ENCODE measurements at places on chromosomes 16 and 17.

- DNase-seq = no peak
Measured at GRCh38 chr16:10828851-10829366, 10.3 kb upstream of the TVP23A start.

DNA sequence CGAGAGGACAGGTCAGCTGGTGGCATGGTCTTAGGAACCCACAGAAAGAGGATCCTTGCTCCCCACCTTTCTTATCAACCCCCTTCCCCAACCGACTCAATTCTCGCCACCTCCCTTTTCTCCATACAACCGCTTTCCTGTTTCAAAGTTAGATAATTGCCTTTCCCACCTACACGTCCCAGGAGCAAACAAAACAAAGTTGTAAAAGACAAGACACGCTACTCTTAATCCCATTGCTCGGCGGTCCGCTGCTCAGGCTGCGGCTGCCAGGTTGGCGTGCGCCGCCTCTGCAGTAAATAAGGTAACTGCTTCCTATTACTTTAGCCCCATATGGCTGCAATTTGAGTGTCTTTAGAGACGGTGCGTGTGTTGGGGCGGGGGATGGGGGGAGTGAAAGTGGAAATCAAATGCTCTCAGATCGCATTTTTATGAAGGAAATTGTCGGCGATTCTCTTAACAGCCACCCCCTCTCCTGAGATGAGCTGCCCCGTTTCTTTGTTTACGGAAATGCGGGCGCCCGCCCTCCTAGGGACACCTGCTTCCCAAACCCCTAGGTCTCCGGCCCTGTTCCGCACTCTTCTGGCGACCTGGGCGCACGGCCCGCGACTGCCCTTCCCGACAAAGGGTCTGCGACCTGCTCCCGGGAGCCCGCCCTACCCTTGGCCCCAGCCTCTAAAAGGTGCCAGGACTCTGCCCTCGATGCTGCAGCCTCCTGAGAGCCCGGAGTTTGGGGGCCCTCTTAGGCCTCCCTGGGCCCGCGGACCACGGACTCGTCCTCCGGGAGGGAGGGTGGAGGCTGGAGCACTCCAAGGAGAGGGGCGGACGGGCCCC is 3.7 kb upstream of the CBX8 start:
- peak; percentile 91 for DNase-seq

- no peak for DNase-seq
Measured at GRCh38 chr17:72254808-72255449, 134.1 kb downstream of the SOX9 start.

DNA sequence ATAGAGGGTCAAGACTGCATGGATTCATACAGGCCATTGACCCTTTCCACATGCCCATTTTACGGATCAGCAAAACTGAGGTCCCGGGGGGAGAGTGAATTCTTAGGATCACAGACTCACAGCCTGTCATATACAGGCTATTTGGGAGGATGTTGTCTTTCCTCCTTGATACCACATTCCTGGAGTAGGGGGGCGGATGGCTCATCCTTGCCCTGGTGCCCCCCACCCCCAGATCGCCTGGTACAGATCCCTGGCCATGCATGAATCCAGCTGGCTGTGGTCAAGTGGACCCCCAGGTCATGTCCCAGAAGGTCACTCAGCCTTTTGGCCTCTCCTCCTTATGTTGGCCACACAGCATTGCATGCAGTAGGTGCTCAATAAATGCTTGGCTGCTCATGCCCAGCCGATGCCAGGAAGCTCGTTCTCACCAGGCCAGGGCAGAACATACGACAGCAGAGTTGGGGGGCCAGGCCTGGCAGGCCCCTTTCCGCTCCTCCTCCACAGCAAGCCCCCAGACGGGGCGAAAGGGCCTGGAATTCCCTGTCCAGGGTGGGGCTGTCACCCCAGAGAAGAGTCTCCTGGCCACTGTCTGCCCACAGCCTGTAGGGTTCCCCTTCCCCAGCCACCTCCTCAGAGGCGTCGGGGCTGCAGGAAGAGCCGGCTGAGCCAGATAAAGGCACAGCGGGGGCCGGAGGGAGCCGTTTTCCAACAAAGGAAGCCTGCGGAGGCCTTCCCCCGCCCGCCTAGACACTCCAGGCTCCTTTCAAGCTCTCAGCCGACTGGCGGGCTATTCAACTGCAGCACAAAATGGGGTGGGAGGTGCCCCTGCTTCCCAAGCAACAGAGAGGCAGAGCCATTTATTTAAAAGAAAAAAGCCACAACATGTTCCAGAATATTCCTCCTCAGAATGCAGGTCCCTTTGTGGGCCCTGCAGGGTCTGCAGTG is 215.7 kb upstream of the CIBAR2 start:
- no peak for DNase-seq

DNA sequence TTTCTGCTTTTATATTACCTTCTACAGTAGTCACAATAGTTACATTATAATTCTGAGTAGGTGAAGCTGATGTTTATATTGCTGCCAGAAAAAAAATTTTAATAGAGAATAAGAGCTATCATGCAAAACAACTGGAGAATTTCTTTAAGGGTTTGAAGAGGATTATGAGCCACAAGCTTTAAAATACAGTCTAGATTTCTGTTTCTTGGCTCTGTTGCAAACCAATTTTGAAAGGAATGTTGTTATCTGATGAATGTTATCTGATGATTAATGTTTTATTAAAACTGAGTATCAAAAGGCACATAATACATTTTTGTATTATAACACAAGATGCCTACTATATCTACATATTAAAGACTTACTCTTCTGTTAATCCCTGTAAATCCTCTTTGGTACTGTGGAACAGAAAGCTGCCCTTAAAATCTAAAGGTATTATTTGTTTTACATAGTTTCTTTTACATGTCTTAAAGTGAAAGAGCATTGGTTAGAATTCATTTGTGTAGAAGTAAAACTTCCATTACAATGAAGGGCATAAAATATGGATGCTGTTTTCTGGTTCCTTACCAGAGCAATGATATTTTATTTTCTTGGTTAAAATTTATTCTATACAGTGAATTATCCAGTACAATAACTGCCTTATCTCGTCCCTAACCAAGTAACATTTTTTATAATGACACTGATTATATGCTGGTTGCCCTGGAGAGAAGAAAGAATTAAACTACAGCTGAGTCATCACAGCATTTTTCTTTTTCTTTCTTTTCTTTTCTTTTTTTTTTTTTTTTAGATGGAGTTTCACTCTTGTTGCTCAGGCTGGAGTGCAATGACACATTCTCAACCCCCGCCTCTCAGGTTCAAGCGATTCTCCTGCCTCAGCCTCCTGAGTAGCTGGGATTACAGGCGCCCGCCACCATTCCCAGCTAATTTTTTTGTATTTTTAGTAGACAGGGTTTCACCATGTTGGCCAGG is 205.7 kb downstream of the TANC2 start:
- no peak for DNase-seq

DNA sequence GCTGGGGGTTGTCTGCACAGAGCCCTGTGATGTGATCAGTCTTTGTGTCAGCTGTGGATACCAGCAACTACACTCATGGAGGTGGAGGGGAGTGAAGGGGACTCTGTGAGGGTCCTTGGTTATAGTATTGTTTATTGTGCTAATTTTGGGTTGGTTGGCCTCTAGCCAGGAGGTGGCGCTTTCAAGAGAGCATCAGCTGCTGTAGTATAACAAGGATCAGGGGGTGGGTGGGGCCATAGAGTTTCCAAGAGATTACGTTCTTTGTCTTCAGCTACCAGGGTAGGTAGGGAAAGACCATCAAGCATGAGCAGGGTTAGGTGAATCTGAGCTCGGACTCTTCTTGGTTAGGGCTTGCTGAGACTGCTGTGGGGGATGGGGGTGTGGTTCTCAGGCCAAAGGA is 97.1 kb upstream of the HS3ST3A1 start:
- DNase-seq = no peak

DNA sequence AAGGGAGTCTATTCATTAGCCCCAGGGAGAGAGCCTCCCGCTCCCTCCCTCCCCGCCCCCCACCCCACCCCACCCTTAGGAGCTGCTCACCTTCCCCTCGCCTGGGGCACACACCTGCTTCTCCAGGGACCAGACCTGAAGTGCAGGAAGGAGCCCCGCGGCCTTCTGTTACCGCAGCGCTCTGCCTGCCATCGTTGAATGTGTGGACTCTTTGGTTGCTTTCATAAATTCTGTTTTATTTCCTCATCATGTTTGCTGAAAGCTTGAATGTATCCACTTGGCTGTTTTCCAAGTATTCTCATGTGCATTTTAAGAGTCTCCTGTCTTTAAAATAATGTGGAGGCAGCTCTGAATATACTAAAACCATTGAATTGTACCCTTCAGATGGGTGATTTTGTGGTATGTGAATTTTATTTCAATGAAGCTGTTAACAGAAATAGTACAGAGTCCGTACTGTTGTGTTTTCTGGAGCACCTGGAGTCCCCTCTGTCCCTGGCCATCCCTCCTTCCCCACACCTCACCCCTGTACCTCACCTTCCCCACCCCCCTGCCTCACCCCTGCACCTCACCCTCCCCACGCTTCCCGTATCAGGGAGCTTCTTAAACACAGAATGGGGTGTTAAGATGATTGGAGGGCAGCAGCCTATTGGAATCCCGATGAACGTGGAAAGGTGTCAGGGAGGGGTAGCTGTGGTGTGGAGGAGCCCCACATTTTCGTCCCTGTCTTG is 25.5 kb downstream of the RAB11FIP3 start:
- DNase-seq = no peak

DNA sequence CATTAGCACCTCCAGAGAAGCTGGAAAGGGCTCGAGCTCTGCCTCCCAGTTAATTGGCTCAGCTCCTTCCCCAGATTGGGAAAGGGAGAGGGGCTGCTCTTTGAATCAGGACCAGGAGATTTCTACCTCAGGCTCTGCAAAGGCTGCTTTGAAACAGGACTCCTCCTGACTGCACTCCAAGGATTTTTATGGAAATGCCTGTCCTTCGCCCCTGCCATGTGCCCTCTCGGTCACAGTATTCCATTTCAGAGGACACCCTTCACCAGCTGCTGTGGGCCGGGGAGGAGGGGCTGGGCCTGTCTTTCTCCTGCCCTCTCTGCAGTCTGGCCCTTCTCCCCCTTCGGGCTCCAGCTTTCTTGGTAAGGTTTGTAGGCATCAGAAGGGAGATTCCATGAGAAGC is 13.6 kb downstream of the MRM1 start:
- DNase-seq = no peak

- no peak for DNase-seq
Measured at GRCh38 chr16:50311891-50312501, 45.6 kb downstream of the ADCY7 start.

GRCh38 chr17:30829022-30829421 is 2.7 kb upstream of the ATAD5 start:
- no peak for DNase-seq

DNA sequence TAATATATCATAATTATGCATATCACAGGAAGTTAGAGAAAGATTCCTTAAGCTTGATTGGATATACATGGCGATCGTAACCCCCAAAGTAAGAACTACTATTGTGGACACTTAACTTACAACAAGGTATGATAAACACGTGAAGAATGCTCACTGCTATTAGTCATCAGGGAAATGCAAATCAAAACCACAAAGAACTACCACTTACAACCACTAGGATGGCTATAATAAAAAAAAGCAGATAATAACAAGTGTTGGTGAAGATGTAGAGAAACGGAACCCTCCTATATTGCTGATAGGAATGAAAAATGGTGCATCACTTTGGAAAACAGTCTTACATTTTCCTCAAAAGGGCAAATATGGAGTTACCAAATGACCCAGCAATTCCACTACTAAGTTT is 265.9 kb downstream of the SLC39A11 start:
- peak; percentile 63 for DNase-seq

GRCh38 chr16:57427824-57428223 is 19.4 kb downstream of the CIAPIN1 start:
- no peak for DNase-seq

GRCh38 chr16:23823475-23824384 is 12.1 kb upstream of the PRKCB start:
- DNase-seq = no peak

DNA sequence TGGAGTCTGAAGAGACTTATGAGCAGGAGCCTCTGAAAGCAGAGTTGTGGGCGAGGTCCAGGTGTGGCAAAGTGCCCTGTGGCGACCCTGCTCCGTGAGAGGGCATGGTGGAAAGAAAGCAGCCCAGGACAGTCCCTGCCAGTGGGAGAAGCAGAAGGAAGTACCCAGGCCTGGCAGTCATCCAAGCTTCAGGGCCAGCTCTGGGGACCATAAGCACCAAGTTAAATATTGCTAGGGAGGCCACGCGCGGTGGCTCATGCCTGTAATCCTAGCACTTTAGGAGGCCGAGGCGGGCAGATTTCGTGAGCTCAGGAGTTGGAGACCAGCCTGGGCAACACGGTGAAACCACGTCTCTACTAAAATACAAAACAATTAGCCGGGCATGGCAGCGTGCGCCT is 4.9 kb upstream of the ASGR1 start:
- no peak for DNase-seq

DNA sequence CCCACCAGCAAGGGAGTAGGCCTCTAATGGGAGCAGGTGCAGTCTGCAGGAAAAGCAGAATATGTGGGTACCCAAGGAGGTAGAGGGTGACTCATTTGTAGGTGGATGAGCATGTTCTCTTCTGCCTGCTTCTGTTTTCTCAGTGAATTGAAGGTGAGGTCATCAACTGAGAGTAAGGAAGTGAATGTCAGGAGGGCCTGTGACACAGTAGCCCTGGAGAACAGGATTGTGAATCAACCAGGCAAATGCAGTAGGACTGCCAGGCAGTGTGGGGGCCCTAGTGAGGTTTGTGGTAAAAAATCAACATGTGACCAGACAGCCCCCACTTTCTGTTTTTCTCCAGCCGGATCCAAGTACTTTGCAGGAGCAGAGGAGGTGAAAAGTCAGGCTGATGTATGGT is 150.5 kb upstream of the SOX9 start:
- no peak for DNase-seq

DNA sequence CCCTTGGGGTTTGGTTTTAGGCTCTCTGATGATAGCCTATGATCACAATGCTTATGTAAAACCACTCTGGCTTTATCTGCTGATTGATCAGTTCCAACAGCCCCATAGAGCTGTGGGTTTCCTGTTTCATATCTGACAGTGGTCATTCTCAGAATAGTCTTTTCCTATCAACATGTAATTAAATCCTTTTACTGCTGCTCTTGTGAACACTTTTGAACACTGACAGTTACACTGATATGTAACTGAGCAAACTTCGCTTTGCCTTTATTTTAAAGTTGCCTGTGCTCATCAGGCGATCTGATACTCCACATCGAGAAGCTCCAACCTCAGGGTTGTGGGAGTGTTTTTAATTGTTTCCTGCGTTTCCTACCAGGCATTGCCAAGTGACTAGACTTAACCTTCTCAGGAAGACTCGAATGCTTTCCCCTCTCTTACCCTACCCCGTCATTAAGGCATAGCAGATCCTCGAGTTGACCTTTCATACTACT is 17.3 kb upstream of the CLEC18B start:
- no peak for DNase-seq

DNA sequence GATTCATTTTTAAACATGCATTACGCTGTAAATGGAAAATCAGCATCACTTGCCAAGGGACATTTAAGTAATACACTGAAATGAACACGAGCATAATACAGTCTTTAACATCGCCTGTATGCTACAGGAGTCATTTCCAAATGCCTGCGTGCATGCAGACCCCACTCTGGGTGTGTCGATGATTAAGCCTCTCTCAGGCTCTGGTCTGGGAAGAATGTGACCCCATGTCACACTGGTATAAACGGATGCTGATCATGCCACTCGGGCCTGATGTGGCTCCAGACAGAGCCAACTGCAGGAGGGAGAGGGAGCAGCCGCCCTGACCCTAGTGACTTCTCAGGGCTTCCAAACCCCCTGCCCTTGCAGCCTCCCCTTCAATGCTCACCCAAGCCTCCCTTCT is 10.8 kb downstream of the EMP2 start:
- no peak for DNase-seq

GRCh38 chr16:84548971-84549844 is 44.7 kb upstream of the MEAK7 start:
- DNase-seq = no peak
